Suppressor macrophage treated with lipopolysaccharide for 1 hour (primary cell): ENCODE measurements at places on chromosomes 7 and 10.

GRCh38 chr7:103551016-103551415 is 105.0 kb upstream of the SLC26A5 start:
- DNase-seq, result no peak

DNA sequence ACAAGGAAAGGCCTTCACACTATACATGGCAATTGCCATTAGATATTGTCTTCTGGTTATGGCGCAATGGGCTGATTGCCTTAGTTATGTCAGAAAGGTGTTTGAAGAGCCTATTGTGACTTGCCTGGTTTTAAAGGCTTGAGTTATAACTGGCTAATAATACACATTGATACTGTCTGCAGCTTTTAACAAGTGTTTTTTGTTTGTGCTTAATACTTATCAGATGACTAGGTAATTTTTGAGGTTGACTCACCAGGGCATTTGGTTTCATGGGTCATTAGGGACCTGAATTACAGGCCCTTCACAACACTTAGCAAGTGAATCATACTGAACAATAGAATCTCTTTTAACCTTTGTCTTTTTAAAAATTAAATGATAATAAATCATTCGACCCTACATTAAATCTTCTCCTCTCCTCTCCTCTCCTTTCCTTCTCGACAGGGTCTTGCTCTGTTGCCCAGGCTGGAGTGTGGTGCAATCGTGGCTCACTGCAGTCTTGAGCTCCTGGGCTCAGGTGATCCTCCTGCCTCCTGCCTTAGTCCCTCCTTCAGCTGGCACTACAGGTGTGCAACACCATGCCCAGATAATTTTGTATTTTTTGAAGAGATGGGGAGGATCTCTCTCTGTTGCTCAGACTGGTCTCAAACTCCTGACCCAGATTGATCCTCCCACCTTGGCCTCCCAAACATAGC is 196.3 kb downstream of the JCAD start:
- no peak for DNase-seq

GRCh38 chr10:92407305-92408016 is 116.5 kb downstream of the MARCHF5 start:
- DNase-seq, result peak; percentile 79

DNA sequence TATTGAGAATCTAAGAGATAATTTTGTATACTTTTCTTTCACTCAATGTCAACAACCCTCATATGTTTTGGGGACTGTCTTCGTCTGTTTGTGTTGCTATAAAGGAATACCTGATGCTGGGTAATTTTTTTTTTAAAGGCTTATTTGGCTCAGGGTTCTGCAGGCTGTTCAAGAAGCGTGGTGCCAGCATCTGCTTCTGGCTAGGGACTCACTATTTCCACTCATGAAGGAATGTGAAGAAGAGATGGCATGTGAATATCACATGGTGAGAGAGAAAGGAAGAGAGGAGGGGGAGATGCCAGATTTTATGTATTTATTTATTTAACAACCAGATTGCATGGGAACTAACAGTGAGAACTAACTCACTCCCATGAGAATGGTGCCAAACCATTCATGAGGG is 827.4 kb upstream of the PHF14 start:
- no peak for DNase-seq

DNA sequence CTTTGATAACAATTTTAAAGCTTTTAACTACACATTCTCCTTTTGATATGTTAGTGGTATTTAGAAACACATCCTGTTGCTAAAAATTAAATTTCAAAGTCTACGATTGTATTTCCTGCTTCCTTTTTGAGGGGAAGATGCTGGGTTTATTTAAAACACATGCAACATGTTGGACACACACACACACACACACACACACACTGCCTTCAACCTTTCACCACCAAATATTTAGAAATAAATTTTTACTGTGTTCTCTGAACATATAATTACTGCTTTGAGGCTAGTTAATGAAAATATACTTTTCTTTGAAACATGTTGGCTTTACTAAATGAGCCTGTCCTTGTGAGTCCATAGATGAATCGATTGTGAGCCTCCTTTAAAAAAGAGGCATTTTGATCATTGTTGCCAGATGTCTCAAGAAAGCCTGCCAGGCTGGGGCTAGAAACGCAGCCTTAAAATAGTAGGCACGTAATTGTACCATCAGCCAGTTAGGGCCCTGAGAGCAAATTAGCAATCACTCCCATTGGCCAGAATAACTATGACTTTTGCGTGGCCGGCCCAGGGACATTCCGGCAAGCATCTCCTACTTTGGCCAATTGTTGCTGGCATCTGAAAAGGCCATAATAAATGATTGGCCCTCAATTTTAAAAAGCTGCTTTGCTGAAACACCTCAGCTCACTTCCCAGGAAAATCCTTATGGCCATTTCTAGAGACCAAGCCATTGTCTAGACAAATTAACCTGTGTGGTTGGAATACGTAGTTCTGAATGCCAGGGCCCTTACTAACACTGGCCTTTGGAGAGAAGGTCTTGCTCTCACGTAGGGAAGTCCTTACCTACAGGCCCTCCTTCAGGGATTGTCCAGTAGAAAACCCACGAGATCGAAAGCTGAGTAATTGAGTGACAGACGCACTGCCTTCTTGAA is 9.9 kb upstream of the TEX36 start:
- DNase-seq, result no peak

DNA sequence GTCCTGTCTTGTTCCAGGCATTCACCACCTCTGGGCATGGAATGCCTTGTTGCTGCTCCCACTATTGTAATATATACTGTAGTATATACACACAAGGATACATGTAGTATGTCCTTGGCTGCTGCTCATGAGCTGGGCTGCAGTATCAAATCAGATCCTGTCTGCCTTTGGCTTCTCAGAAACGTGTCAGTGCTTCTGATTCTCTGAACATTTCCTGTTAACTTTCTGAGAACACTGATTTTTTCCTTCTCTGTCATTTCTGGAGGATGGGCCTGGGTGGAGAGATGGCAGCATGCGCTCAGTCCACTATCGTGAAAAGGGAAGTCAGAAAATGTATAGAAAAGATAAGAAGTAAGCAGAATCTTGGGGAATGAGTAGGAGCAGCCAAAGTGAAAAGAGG is 12.2 kb downstream of the SFTPA2 start:
- DNase-seq, result no peak

DNA sequence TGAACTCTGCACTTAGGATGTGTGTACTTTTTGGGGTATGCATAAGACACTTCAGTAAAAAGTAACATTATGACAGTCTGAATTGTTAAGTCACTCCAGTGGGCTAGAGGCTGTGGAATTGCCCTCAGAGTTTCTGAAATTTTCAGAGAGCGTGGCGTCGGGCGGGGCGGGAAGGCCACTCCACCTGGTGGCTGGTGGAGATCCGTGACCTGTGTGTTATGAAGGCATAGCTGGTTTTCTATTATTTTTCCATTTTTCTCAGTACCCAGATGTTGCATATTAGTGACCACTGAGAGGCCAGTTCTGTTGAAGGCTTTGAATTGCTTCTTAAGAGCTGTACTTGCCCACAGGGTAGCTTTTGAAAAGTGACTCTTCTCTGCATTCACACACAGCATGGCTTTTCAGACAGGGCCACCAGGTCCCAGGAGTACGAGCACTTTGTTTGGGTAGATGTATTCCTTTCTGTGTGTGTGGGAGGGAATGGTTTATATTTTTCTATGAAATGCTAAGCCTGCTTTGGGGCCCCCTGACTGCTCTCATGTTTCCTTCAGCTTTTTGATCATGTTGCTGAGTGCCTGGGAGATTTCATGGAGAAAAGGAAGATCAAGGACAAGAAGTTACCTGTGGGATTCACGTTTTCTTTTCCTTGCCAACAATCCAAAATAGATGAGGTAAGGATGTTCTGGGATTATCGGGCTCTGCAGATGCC is 52.3 kb downstream of the TACR2 start:
- no peak for DNase-seq
